ENCODE measurements at places on chromosomes 16 and 17.

- DNase-seq = no peak
Measured at GRCh38 chr16:69829338-69829737, 67.2 kb downstream of the WWP2 start.

- DNase-seq = no peak
Measured at GRCh38 chr16:35735403-35736251, 2276.2 kb downstream of the TP53TG3F start.

DNA sequence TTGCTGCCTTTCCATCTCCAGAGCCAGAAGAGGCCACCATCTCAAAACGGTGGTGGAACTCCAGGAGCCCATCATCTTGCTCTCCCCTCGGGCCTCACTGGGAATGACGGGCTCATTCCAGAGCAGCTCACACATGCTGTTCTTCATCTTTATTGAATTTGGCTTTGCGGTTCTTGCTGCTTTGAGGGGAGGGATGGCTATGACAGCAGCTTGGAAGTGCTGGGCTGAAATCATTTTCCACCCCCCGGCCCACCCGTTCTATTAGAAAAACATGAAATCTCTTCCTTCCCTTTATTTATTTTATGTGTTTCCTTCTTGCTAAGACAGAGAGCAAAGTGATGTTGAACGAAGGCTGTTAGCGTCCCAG, 149.8 kb upstream of the RPL38 start:
- no peak for DNase-seq

GRCh38 chr17:27802962-27803680, 2.8 kb upstream of the NOS2 start:
- DNase-seq = no peak

- no peak for DNase-seq
Measured at GRCh38 chr17:82779541-82779940, 27.7 kb downstream of the TBCD start.

GRCh38 chr16:70694868-70695218, 9.0 kb upstream of the MTSS2 start:
- DNase-seq = no peak

DNA sequence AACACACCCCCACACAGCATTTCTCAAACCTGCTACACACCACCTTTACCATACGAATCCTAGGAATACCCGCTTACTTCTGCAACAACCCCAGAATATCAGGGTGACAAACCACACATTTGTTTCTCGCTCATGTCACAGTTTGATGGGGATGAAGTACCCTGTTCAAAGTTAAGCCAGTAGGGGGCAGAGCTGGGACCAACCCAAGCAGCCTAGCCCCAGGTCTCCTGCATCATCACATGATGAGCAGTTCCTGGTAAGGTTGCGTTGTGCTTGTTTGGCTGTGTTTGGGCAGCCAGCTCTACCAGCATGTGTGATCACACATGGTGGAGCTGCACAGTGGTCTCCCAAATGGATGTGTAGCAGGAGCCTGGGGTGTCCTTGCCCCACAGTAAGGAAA, 103.6 kb upstream of the C16orf82 start:
- DNase-seq = peak; percentile 7

DNA sequence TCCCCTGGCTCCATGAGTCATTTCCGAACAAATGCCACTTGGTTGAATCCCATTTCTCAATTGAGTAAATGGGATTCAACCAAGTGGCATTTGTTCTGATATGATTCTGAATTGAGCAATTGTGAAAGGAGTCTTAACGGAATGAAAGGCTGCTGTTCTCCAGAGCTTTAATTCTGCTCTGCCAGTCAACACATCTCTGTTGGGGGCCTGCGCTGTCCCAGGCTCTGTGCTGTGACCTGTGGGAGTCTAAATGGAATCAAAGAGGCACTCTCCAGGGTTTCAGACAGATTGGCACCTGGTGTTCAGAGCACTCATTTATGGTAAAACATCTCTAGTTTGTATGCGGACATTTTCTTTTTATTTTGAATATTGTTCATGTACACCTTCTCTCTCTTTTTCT, 126.2 kb downstream of the WSCD1 start:
- DNase-seq = no peak

- DNase-seq = no peak
Measured at GRCh38 chr17:43377056-43377810, 21.6 kb upstream of the ARL4D start.

DNA sequence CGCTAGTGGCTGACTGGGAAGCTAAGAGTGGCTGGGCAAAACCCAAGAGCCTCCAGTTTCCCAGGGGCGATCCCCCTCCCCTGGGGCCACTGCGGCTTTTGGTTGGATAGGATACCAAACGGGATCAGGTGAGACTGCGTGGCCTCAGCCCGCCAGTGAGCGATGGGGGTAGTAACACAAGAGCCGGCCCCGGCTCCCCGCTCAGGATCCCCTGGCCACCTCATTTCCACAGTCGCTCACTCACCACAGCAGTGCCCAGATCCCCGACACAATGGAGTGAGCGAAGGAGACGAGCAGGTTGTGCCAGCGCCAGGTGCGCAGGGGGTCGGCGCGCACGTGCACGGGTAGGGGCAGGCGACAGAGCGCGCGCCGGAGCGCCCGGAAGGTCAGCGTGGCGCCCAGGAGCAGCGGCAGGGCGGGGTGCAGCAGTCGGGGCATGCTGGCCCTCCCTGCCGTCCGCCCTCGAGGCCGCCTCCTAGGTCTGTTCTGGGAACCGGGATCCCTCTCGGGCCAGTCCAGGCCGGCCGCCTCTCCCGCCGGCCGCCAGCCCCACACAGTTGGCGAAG, 290 bp downstream of the TLCD1 start:
- DNase-seq = no peak

DNA sequence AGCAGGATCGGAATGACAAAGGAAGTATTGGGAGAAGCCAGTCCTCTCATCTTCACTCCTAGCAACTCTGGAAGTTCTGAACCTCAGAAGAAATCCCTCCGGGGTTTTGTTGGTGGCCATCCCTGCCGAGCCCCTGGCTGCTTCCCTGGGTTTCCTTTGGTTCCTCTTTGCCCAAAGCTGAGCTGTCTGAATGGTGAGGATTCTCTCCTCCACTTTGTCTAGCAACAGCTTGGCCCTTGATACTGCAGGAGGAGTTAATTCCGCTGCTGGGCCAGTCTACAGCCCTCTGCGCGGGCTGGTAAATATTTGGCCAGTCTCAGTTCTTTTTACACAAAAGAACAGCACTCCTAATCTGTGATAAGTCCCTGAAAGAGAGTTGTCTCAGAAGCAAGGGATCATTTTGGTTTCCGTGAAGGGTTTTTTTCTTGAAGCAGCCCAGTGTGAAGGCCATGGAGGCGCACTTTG, 170.9 kb downstream of the RAB11FIP4 start:
- no peak for DNase-seq

DNA sequence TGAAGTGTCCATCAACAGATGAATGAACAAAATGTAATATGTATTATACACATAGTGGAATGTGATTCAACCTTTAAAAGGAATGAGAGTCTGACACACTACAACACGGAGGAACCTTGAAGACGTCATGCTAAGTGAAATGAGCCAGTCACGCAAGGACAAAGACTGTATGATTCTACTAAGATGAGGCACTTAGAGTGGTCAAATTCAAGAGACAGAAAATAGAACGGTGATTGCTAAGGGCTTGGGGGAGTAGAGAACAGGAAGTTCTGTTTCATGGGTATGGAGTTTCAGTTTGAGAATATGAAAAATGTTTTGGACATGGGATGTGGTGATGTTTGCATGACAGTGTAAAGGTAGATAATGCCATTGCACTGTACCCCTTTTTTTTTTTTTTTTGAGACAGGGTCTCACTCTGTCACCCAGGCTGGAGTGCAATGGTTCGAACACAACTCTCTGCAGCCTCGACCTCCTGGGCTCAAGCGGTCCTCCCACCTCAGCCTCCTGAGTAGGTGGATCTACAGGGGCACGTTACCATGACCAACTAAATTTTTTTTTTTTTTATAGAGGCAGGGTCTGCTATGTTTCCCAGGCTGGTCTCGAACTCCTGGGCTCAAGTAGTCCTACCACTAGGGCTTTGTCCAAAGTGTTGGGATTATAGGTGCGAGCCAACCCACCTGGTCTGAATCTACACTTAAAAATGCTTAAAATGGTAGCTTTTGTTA, 2.9 kb upstream of the CCDC102A start:
- no peak for DNase-seq

DNA sequence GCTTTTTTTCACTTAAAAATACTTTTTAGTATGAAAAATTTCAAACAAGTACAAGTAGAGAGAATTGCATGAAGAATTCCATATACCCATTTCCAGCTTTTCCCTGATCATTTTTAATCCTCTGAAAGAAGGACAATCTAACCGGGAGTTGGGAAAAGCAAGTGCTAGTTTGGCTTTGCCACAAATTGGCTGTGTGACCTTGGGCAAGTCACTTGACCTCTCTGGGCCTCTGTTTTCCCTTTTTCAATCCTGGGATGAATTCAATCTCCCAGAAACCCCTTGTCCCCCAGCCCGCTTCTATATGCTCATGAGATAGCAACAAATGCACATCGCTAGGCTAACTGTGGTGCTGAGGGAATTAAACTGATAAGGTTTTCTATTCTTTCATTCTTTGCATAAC, 49.4 kb downstream of the ASIC2 start:
- DNase-seq = no peak
